ENCODE measurements at places on chromosomes 1 and 21.

DNA sequence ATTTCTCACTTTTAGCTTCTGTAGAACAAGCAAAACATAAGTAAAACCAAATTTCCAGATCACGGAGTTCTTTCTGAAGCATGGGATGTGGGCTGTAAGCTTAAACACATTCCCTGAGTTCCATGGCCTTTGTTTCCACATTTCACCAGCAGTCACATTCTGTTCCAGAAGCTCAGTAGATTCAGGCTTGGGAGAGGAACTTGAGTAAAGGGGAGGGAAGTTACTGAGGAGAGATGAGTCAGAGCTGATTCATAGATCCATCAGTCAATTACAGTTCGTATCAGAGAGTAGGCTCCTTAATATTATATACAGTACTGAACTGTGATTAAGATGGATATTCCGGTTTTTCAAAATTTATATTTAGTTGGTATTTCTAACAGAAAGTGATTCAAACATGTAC, 614.3 kb downstream of the NCAM2 start:
- peak; percentile 7 for DNase-seq

- no peak for DNase-seq
Measured at GRCh38 chr1:145695821-145696629, 11.1 kb downstream of the PDZK1 start.

- DNase-seq, result no peak
Measured at GRCh38 chr1:207328908-207329440, 7.5 kb downstream of the CD55 start.

DNA sequence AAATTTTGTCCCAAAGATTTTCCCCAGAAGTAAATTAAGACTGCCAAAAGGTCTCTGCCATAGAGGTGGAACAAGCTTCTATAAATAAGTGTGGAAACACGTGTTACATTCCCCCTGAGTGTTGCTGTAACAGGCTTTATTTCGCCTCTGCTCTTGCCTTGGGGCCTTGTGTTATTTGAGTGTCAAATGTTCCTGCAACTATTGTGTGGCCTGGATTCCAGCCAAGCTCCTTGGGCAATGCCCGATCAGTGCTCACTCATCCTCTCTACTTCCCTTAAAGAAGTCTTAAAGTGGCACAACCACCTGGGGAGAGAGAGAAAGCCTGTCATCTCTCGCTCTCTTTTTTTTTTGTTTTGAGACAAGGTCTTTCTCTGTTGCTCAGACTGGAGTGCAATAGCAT, 156.7 kb downstream of the NR5A2 start:
- peak; percentile 49 for DNase-seq

DNA sequence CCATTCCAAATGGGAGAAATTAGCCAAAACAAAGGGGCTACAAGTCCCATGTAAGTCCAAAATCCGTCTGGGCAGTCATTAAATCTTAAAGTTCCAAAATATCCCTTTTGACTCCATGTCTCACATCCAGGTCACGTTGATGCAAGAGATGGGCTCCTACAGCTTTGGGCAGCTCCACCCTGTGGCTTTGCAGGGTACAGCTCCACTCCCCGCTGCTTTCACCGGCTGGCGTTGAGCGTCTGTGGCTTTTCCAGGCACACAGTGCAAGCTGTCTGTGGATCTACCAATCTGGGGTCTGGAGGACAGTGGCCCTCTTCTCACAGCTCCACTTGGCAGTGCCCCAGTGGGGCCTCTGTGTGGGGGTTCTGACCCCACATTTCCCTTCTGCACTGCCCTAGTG, 130.2 kb downstream of the TPR start:
- no peak for DNase-seq

GRCh38 chr1:246029616-246030015, 477.5 kb downstream of the SMYD3 start:
- no peak for DNase-seq

DNA sequence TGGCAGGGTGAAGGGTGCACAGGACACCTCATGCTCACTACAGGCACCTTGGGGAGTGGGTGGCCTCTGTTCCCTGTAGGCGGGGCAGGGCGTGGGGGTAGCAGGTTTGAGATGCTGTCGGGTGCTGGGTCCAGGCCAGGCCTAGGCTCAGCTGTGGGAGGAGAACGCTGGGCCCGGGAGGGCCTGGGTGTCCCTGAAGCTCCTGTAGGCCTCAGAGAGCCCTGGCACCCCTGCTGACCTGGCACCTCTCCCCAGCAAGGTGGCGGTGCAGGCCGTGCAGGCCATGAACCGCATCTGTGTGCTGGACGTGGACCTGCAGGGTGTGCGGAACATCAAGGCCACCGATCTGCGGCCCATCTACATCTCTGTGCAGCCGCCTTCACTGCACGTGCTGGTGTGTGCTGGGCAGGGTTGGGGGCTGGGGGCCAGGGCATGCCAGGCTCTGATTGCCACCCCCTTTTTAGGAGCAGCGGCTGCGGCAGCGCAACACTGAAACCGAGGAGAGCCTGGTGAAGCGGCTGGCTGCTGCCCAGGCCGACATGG, 2.5 kb upstream of the GJC2 start:
- no peak for DNase-seq

DNA sequence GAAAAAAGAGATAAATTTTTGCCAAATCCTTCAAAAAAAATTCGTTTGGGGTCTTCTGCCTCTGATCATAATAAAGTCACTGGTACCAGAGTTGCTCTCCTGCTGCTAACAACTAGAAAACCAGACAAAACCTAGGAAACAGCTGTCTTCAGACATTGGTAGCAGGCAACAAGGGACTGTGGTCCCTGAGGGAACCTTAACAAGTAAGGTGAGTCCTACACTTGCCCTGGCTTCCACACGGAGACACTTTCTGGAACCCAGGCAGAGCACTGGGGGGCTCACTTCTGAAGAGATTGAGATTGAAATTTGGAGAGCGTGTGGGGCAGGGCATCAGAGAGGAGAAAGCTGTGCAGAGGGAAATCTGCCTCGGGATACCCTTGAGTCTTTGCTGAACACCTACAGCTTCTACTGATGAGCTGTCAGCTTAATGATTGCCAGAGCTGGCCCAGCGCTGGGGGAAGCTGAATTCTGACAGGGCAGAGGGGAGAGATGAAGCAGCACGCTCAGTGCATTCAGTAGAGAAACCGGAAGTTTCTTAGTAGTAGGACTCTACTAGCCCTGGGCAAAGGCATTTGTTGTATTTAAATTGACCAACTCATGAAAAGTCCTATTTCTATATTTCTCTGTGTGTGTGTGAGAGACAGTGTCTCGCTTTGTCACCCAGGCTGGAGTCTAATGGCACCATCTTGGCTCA, 18.5 kb upstream of the FAM89A start:
- no peak for DNase-seq

DNA sequence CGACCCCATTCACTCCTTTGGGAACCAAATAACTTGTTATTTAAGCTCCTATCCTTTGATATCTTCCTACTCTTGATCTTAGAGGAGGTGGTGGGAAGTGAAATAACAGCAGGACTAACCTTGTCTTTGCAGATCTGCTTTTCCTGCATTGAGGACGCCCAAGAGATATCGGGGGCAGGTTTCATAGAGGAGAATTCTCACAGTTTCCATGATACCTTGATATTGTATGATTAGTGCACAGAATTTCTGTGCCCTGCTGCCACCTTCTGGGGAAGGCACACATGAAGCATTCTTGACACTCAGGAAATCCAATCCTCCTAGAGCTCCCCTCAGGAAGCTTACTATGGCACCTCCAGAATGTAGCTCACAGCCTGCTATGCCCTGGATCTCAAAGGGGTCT, 1.6 kb downstream of the CD1B start:
- no peak for DNase-seq

GRCh38 chr1:207454046-207454964, at the start of gene CR2:
CR2 (plus strand) TSS chr1:207454328; CDS start chr1:207454419, 91 bp downstream.
- no peak for DNase-seq

- no peak for DNase-seq
Measured at GRCh38 chr1:77014073-77014788, 147.0 kb downstream of the ST6GALNAC5 start.

- no peak for DNase-seq
Measured at GRCh38 chr1:93668121-93668520, 13.5 kb downstream of the BCAR3 start.

DNA sequence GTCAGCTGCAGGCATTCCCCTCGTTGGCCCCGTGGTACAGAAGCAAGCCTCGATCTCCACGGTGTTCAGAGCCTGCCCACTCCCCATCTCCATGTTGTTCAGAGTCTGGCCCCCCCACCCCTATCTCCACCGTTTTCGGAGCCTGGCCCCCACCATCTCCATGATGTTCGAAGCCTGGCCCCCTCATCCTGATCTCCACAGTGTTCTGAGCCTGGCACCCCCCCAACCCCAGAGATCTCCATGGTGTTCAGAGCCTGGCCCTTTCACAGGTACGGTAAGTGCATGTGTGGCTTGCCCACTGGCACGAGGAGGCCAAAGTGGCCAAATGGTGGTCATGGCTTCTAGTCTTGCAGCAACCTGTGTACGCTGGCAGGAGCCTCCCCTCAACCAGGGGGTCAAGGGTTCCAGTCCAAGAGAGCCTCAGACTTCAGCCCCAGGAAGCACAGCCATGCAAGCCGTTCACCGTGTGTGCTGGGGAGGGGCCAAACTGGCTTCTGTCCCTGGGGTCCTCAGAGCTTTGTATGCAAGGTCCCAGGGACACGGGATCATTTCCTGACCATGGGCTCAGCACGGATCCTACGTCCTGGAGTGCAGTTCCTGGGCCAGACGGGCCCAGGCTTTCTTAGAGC, 13.3 kb upstream of the PCBP3 start:
- DNase-seq, result no peak

DNA sequence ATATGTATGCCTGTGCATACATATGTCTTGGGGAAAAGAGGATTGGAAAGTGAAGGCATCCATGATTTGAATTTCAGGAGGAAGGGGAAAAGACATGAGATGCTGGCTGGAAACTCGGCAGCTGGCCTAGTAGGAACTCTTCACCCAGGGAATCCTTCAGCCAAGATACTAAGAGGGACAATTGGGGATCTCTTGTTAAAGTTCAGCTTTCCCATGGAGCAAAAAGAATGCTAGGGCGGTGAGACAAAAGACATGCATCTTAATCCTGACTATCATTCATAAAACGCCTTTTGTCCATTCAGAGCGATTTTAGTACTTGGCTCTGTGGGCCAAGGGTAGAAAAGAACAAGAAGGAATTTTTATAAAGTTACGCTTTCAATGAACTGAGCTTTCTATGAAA, 20.5 kb downstream of the PDPN start:
- DNase-seq, result no peak

- no peak for DNase-seq
Measured at GRCh38 chr1:6093071-6093470, 47.4 kb downstream of the KCNAB2 start.

DNA sequence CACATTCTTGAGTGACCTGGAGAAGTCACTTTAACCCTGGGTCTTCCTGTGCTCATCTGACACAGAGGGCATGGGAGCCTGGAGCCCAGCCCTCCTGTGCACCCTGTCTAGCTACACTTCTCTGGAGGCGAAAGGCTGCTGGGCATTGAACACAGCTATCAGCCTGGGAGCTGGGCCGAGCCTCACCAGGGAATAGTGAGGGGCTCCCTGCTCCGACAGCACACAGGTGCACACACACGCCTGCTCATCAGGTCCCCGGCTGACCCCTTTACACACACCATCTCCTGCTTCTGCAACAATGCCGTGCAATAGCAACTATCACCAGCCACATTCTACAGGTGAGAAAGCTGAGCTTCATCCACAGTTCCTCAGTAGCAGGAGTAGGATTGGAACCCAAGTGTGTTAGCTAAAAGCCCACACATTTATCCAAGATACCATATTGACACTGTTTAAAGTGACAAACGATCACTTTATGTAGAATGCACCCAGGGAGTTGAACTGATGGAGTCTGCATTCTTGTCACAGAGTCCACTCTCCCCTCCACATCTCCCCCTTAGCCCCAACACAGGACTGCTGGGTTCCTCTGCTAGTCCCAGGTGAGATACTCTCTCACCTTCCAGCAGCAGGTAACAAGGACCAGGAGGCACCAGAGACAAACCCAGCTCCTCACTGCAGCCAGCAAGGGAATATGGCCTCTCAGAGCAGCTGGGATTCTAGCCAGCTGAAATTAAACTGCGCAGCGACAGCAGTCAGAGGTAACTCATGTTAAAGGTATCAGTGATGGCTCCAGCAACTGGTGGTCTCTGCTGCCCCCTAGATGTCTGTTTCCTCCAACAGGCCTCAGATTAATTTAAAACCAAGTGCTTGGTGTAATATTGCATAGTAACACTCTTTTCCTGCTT, 18.3 kb upstream of the CAPN8 start:
- no peak for DNase-seq

DNA sequence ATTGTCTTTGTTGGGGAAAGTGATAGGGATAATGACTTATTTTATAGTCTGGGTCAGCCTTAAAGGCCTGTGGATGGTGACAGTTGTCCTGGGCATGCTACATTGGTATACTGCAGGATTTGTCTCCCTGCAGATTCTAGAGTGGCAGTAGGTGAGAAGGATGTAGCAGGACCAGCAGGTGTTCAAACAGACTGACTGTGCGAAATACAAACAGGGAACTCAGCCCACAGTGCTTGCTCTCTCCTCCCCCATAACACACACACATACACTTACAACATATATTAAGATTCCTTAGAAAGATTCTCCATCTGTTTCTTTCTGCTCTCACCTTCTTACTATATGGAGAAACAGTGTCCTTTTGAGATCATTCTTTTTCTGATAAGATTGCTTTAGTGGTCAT, 6.9 kb downstream of the PDE4B start:
- no peak for DNase-seq

Data from H54 (cell line).